Stimulated activated CD8-positive, alpha-beta memory T cell treated with anti-CD3 and anti-CD28 coated beads, Interleukin-15, amount 100 ng/mL, for 48 hours (primary cell): ENCODE measurements at places on chromosomes 2 and 18.

DNA sequence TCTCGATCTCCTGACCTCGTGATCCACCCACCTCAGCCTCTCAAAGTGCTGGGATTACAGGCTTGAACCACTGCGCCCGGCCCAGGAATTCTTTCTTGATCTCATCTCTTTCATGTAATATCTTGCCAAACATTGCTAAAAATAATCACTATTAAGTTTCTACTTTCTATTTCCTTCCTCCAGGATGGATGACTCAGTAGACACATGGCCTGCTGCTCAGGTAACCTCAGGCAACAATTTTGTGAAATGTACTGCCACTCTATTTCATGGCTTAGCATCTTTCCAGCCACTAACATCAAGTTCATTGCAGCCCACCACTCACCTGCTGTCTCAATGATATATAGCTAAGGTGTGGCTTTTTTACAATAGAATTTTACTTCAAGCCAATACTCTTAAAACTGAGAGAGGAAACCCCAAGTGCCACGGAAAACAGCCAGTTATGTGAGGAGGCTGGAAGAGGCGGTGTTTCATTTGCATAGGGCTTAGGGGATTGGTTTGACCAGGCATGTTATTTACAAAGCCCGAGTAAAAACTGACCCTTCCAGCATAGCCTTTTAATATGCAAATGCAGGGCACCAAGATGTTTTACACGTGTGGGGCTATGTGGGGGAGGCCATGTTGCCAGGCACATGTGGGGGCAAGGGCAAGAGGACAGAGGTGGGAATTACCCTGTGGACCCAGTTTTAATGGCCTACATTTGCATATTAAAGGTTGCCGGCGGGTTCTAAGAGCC is 11.3 kb upstream of the SUMO1 start:
- DNase-seq = no peak

GRCh38 chr2:238582159-238582558 is 155.4 kb downstream of the ASB1 start:
- no peak for DNase-seq

GRCh38 chr2:205245652-205246051 is 436.6 kb upstream of the NRP2 start:
- DNase-seq = no peak

DNA sequence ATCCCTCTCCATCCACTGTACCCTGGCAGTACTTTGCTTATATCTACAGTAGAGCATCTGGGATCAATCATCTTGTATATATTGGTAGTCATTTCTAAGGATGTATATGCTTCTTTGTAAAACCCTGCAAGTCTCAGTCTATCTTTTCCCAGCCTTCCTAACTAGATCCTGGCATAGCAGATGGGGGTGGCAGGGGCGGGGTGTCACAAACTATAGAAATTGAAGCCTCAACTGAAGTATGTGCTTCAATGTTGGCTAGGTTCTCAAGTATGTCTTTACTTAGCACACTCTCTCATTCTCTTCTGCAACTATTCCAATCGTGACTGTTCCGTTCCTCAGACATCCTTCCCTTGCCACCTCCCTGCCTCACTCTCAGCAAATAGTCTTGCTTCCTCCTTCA is 30.1 kb upstream of the AGPS start:
- no peak for DNase-seq

DNA sequence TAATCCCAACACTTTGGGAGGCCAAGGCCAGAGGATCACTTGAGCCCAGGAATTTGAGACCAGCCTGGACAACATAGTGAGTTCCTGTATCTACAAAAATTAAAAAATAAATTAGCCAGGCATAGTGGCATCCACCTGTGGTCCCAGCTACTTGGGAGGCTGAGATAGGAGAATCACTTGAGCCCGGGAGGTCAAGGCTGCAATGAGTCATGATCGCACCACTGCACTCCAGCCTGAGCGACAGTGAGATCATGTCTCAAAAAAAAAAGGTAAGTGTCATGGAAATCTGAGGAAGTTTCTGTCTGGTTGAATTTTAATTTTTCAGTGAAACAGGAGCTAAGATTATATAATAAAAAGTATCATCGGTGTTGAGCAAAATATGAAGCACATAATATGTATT is 2.5 kb upstream of the C2orf15 start:
- no peak for DNase-seq

- no peak for DNase-seq
Measured at GRCh38 chr2:127694986-127695385, 6.3 kb upstream of the SFT2D3 start.

- DNase-seq = no peak
Measured at GRCh38 chr2:196587739-196588138, 51.8 kb upstream of the CCDC150 start.

- DNase-seq = no peak
Measured at GRCh38 chr2:22867973-22868372, 517.0 kb upstream of the KLHL29 start.

GRCh38 chr2:78077633-78078032 is 555.5 kb upstream of the LRRTM4 start:
- DNase-seq = no peak

DNA sequence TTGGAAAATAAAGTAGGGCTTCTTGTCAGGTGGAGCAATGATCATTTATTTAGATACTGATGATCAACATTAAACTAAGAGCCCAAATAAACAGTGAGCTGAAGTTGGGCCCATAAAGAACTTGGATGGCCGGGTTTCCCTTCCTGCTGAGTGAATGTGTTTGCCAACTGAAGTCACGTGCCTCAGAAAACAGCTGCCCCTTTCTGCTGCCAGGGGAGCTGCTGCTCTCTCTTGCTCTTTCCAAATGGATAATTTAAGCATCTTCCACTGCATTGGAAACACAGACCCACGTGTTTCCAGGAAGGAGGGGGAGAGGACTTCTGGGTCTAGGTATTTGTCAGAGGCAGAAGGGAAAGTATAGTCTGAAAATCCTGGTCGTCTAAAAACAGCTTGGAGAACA is 22.9 kb upstream of the NCKAP5 start:
- DNase-seq = no peak

DNA sequence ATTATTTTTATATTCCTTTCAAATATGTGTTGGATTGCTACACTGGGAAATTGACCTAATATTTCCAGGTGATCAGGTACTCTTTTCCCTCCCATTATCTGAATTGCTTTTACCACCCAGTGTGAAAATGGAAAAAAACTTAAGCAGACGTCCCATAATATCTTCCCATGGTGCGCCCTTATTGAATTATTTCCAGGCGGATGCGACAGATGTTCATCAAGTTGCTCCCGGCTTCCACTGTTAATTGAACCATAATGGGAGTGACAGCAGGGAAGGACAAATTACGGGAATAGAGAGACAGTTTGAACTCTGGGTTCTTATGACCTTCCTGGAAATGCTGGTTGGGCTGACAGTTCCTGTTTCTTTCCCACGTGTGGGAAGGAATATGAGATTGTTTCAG is 93.3 kb downstream of the THSD7B start:
- no peak for DNase-seq

GRCh38 chr2:237702441-237703391 is 75.3 kb downstream of the LRRFIP1 start:
- no peak for DNase-seq

GRCh38 chr18:57749604-57749970 is 53.5 kb downstream of the ATP8B1 start:
- DNase-seq = no peak

DNA sequence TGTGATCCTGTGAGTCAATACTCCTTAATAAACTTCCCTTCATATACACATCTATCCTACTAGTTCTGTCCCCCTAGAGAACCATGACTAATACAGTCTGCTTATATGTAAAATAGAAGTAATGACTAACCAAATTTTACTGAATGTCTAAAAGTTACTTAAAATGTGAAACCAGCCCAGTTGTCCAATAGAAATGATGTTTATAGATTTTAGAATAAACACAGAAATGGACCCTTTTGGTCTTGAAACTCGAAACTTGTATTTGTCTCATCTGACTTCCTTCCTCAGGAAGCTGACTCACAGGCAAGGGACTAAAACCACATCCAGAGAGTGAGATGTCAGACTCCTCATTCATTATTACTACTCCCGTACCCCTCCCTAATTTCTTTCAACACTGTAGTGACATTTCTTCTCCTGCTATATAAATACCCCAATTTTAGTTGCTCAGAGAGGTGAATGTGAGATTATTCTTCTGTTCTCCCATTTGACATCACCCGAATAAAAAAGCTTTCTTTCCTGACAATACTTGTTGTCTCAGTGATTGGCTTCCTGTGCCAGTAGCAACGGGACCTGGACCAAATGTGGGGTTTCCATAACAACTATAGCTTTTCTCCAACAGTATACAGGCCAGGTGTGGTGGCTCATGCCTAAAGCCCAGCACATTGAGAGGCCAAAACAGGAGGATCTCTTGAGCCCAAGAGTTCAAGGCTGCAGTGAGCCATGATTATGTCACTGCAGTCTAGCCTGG is 486.0 kb downstream of the ERBB4 start:
- DNase-seq = no peak

- no peak for DNase-seq
Measured at GRCh38 chr2:64277101-64277849, 133.1 kb upstream of the PELI1 start.

DNA sequence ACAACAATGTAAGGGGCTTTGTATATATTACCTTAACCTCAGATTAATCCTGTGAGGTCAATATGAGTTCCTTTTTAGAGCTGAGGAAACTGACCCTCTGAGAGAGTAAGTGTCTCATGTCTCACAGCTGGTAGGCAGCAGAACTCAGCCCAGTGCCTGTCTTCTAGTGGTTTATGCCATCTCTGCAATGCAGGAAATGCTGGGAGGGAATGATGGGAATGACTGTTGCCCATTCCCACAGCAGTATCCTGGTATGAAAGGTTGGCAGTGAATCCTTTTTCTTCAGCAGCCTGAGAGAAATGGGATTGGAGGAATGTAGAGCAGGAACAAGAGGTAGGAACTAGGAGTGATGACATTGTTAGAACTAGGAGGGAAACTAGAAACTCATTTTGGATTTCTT is 6.0 kb downstream of the MRPL30 start:
- no peak for DNase-seq

GRCh38 chr2:235138339-235138738 is 186.5 kb downstream of the SH3BP4 start:
- DNase-seq = no peak

GRCh38 chr2:238220892-238221521 is 17.5 kb upstream of the ILKAP start:
- DNase-seq = no peak

GRCh38 chr2:241540771-241541561 is 17.6 kb upstream of the BOK start:
- DNase-seq = peak; percentile 53

- DNase-seq = no peak
Measured at GRCh38 chr2:108184419-108184818, 55.3 kb upstream of the SULT1C3 start.

DNA sequence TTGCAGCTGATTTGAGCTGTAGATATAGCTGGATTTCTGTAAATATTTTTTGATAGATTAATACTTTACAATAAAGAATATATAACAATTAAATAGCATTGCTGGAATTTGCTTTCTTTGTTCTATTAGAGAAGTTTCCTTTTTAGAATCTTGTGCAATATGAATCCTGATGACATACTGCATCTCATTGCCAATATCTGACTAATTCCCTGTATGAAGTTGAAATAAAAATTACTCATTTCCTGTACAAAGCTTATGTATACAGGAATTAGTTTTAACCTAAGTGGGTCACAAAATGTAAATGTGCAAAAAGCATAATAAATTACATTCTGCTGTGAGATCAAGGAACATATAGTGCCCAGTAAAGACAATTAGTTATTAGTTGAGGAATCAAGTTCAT is 72.8 kb upstream of the TMEFF2 start:
- no peak for DNase-seq

GRCh38 chr18:78878335-78878734 is 101.3 kb upstream of the SALL3 start:
- DNase-seq = no peak

GRCh38 chr2:106977717-106978116 is 91.8 kb upstream of the ST6GAL2 start:
- no peak for DNase-seq

- DNase-seq = no peak
Measured at GRCh38 chr2:215442401-215442787, 6.5 kb upstream of the FN1 start.

DNA sequence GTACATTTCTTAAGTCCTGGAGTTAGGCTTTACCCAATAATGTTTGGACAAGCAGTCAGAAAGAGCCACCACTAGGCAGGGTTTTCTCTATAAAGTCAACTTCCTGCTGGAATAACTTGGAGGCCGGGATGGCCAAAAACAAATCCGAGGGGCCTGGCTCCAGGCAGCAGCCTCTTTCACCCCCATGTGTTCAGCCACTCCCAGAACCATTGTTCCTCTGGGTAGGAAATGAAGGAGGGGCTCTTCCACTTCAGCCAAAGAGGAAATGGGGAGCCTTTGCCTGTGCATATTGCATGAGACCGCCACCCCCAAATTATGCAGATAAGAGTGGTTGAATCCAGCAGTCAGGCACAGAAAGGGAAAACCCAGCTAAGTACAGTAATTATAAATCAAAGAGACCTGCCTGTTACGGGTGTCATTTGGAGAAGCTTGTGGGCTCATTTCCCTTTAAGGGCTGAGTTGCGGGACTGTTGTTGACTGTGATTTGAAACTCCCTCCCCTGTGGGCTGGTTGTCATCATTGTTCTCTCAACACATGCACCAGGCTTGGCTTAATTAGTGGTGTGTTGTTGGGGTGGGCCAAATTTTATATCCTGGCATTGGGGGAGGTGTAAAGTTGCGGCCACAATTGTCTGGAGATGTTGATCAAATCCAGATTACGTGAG is 212.8 kb upstream of the SOX11 start:
- DNase-seq = no peak

DNA sequence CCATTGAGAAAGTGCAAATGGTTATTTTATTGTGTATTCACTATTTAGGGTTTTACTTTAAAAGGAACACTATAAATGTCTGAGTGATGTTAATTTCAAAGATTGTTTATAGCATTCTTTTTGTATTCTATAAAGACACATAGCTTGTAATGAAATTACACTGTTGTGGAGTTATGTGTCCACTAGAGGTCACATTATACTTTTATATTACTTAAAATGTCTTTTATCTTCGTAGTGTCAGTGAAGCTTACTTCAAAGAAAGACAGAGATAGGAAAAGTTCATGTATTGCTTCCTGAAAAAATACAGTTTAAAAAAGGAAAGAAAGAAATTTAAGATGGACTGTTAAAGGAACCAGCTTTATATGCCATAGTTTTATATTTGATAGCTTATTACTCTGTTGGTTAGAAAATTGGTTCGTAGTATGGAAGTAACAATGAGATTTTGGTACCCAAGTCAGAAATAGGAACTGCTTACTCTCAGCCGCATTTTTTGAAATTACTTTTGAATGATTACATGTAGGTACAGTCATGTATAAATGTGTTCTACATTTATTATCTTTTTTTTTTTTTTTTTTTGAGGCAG is 20.5 kb downstream of the APLF start:
- no peak for DNase-seq

- no peak for DNase-seq
Measured at GRCh38 chr2:18814387-18814786, 225.0 kb upstream of the NT5C1B start.

GRCh38 chr2:151240433-151240832 is 21.2 kb downstream of the RBM43 start:
- no peak for DNase-seq

- no peak for DNase-seq
Measured at GRCh38 chr18:45326505-45326904, 288.8 kb upstream of the SLC14A2 start.

GRCh38 chr18:37741032-37741623 is 175.5 kb upstream of the CELF4 start:
- no peak for DNase-seq
